Globus pallidus (tissue), 1 donor: ENCODE measurements at places on chromosomes 7 and 10.

GRCh38 chr10:80268266-80268665 is 21.2 kb downstream of the MAT1A start:
- no peak for DNase-seq

DNA sequence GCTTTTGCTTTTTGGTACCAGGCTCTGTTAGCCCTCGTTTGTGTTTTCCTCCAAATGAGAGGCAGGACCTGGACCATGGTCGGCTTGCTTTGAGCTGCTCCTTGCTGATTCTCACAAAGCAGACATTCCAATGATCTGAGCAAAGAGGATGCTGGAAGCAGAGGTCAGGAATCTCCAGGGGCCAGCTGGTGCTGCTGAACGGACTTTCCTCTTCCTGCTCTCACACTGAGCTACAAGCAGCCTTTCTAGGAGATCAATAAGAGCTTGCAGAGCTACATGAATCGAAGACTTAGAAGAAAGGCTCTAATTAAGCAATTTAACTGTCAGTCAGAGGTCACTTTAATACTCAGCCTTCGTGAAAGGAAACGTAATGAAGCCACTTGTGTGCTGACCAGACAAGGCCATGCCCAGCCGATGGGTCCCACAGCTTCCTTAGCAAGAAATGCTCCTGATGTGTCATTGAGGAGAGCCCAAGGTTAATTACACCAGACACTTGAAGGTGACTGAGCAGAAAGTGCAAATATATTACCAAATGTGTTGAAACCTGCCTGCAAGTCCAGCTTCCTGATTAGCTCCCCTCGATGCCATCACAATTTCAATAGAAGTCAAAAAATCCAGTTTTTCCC is 151.3 kb upstream of the RSU1 start:
- DNase-seq: no peak

DNA sequence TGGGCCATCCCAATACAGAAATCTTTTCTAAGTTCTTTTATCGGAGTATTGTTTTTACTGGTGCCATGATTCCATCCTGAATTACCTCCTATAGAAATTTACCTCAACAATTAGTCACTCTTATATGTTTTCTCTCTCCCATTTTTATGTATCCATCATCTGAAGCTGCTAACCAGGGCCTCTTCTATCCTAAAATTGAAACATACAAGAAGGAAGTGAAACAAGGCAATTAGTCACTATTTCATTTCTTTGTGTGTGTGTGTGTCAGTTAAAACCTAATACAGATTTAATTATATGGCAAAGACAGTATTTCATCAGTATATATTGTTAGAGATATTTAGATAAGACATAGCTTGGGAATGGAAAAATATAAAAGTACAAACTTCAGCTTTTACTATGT is 148.4 kb upstream of the AHR start:
- DNase-seq: no peak

- no peak for DNase-seq
These were observed 30.3 kb downstream of the CCNJ start for GRCh38 chr10:96073722-96074121.

- DNase-seq: peak; percentile 37
These were observed 186.8 kb downstream of the USP6NL start for GRCh38 chr10:11424456-11425295.

GRCh38 chr7:43904533-43905208 is 1.7 kb downstream of the URGCP start:
- no peak for DNase-seq

DNA sequence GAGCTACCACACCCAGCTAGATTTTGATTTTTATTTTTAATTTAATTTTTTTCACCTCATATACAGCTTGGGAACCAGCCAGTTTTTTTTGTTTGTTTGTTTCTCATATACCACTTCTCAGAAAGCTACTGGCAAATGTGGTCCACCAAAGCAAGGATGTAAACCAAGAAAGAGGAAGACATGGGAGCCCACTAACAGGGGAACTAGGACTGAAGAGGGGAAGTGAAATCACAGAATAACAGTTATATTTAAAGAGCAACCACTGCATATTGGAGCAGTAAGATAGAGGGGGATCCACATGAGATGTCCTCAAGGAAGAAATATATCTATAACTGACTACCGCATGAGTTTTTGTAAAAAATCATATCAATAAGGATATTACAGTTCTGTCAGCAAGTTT is 10.5 kb downstream of the CPVL start:
- no peak for DNase-seq
